Nucleus accumbens (tissue), 56 donors: ENCODE measurements at places on chromosomes 16 and 17.

DNA sequence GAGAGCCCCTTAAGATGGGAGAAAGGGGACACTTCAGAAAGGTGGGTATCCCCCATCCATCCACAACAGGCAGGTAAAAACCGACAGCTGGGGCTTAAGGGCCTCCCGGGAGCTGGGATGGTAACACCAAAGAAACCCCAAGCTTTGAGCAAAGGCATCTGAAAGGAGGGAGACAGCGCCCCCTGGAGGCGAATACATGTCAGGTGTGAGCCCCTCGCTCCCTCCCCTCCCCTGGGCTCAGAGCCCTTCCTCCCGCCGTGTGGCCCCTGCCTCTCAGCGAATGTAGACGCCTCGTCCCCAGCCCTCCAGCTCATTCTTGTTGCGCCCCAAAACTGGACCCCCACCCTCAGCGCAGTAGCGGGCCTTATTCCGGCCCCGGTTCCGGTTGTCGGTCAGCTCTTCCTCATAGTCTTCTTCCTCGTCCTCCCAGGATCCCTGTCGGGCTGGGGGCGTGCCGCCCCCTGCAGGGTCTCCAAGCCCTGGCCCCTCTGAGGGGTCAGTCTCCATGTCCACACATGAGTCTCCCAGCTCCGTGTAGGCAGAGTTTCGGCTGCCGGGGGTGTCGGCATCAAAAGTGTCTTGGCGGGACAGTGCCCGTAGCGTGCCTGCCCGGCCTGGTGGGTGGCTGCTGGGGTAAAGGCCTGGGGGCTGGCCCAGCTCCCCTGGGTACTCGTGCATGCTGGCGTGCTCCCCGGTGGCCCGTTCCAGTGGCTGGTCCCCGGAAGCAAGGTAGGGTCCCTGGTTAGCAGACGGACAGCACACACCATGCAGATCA lies 9.1 kb upstream of the ARL5C start:
- DNase-seq: no peak

DNA sequence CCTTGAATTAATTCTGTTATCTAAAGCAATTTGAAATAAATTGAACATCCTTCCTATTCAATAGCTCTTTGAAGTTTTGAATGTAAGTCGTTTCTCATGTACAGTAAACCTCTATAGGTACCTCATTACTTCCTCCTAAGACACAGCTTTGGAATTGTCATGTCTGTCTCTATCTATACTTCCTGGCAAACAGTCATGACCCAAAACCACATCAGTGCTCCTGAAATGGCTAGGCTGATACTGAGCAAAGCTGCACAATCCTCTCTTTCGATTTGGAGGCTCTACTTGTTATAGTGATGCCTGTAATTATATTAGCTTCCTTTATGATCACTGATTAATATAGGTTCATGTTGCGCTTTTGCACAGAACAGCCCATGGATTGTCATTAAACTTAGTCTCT lies 110.1 kb downstream of the ADAMTS18 start:
- no peak for DNase-seq

- no peak for DNase-seq
These were observed 15.9 kb upstream of the FASN start for GRCh38 chr17:82113941-82114340.

DNA sequence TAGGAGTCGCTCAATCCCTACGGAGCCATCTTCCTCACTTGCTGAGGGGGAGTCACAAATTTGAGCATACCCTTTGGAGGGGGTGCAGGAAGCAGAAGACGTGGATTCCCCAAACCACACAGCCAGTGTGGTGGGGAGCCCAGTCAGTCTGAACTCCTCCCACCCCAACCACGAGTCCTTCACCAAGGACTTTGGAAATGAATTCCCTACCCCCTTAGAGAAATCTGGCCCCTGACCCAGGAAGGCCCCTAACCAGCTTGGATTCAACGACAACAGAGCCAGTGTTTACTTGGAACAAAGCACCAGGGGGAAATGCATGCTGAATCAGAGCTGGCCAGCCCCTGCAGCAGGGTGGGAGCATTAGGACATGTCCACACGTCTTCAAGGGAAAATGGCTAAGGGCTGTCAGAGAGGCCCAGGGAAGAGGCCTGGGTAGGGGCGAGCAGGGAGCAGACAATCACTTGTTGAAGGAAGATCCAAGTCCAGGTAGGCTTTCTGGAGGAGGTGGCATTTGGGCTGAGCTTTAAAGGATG lies 5.5 kb upstream of the TMEM92 start:
- DNase-seq: no peak

DNA sequence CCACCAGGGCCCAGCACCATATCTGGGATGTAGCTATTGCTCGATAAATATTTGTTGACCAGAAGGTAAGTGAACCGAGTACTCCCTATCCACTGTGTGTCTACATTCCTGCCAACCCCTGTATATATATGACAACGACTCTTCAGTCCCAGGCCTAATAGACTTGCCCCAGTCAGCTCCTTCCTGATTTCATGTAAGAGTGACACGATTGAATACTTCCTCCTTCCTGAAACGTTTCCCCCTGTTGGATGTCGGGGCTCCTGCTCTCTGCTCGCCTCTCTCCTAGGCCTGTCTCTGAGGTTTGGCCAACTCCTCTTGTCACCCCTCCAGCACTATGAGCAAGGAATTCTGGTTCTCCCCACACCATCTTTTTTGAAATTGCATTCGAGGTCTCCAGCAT lies 178.9 kb downstream of the PRKCA start:
- DNase-seq: no peak

- DNase-seq: no peak
These were observed 92.0 kb upstream of the CDH5 start for GRCh38 chr16:66274335-66275110.
